ENCODE measurements at places on chromosomes 7 and 10.

- DNase-seq = no peak
Measured at GRCh38 chr7:80057488-80057887, 77.1 kb upstream of the GNAI1 start.

DNA sequence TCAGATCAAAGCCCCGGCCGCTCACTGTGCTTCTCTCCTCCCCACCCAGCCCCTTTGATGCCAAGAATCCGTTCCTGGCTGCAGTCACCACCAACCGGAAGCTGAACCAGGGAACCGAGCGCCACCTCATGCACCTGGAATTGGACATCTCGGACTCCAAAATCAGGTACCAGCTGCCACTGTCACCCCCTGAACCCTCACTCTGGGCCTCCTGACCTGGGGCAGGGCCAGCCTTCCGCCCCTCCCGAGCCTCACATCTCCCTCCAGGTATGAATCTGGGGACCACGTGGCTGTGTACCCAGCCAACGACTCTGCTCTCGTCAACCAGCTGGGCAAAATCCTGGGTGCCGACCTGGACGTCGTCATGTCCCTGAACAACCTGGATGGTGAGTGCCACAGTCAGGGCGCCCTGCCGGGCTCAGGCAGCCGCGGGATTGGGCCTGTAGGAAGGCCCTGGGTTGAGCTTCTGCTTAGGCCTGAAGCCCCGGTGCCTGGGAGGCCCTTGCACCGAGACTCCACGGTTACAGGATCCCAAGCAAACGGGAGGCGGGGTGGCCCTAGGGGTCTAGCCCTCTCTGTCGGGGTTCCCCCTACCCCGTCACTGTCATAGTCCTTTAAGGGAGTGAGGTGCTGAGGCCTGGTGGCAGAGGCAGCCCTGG, 10.8 kb downstream of the TMEM120A start:
- no peak for DNase-seq

DNA sequence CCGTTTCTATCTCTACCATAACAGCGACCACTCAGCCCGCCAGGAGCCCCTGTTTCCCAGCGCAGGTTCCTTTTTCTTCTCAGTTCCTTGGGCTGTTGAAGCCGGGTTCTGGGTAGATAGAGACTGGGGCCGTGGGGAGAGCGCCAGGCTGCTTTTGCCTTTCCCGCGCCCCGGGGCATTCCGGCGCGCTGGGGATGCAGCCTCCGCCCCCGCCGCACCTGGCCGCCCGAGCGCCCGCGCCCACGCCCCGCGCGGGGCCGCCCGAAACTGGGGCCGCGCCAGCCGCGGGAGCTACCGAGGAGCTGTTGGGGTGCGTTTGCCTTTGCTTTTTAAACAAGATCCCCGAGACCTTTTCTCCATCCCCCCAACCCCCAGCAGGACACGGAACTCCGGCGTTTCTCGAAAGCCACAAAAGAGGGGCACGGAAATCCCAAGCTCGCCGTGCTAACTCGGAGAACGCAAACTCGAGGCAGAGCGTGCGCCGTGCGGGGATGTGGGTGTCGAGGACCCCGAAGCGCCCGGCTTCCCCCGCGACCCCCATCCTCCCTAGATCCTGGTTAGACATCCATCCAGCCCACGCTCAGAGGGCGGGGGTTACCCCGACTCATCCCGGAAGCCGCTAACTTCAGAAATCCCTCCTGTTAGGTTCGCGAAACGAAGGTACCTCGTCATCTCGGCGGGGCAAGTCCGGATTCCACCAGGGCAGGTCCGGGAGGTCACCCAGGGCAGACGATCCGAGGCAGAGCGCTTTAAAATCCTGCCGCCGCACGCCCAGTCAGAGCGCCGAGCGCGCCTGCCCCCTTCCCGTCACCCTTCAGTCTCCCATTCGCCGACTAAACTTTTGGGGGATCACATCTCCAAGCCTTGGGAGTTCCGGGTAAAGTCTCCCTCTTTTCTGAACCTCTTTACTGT, 1.0 kb downstream of the GRM8 start:
- DNase-seq = no peak

- no peak for DNase-seq
Measured at GRCh38 chr10:121518333-121518732, 79.9 kb downstream of the FGFR2 start.

- no peak for DNase-seq
Measured at GRCh38 chr7:131950758-131951157, 394.3 kb upstream of the PODXL start.

DNA sequence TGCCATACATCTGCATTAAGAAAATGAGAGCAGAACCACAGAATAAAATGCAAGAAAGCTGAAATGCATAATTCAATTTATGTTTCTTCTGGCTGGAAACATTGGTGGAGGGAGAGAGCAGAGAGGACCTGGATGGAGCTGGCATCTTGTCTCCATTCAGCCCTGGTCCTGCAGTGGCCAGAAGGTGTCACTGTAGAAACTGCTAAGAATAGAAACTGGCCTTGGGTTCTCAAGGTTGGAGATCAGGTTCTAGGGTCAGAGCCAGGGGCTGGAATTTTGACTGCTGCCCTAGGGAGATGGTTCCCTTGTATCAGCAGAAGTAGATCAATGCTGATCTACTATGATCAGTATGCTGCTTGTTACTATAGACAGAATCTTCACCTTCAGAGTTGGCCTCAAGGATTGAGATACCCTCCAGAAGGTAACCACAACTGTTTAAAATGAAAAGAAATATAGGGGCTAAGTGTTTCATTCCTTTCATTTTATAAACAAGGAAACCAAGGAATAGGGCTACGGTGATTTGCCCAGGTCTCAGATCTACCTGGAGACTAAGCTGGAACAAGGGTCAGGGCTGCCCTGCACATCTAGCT, 13.1 kb downstream of the TAS2R41 start:
- DNase-seq = no peak

DNA sequence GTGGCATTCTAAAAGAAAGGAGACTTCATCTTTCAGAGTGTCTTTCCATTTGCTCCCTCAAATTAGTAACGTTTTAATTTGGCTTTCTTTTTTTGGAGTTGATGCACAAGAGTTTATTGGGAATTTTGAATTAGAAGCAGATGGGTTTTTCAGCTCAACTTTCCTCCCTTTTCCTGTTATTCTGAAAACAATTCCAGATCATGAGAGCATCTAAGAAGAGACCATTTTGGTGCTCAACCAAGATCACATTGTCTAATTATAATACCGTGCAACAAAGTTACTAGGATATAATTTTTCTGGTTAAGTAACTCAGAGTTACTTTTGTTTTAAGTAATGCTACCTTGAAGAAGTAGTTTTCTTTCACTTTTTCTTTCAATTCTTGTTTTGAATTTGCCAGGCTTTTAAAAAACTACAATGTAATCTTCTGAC, 396.6 kb upstream of the KLF6 start:
- DNase-seq = no peak

DNA sequence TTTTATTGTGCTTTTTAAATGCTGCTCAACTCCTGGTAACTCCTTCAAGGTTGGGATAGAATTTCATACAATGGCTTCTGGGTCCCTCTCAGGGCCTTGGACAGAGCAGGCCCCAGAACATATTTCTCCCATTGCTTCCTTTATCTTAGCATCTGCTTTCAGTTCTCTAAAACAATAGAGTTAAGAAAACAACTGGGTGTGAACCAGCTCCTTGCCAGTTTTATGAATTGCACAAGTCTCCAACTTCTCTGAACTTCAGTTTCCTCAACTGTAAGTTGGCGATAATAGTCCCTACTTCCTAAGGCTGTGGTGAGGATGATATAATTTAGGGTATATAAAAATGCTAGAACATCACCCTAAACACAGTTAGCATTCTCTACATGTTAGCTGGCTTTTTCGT, 77.0 kb upstream of the INHBA start:
- DNase-seq = no peak

DNA sequence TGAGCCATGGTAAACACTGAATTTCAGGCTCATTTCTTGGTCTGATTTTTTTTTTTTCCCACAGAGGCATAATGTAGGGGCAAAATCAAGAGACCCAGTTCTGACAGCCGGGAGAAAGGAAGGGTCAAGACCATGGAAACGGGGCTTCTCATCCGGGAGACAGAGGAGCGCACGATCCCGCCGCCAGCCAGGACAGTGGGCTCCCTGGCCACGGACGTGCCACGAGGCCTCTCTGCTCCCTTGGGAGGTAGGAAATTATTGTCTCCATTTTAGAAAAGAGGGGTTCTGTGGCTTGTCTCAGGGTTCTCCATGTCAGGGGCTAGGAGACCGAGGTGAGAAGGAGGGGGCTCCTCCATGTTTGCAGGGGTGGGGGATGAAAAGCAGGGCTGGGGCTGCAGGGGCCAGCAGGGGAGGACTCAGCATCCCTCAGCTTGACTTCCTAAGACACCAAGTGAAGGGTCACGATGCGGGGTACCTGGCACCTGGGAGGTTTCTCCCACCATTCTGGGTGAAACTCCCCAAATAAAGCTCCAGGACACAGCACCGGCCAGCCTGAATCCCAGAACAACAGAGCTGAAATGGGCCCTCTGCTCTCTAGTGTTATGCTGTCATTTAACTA, 37.6 kb downstream of the PPIF start:
- DNase-seq = no peak

DNA sequence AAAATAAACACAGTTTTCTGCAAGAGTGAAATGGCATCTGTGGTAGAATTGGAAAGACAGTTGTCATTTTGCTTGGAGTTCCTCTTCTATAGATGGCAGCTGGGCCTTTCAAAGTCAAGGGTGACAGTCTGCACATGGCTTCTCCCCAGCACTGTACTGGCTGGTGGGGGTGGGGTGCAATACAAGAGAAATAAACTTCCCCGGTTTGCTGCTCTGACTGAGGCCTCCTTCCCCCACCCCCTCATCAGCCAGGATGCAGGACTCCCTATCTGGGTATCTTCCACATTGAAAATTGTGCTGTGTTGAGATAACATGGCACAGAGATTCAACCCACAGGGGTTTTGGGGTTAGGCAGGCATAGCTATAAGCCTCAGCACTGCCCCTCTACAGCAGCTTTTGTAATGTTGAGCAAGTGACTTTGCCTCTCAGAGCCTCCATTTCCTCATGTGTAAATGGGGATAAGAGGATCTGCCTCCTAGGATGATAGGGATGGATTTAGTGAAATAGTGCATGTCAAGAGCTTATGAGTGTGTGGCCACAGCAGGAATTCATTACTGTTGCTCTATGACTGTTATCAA, 85.8 kb upstream of the WDR11 start:
- DNase-seq = no peak

DNA sequence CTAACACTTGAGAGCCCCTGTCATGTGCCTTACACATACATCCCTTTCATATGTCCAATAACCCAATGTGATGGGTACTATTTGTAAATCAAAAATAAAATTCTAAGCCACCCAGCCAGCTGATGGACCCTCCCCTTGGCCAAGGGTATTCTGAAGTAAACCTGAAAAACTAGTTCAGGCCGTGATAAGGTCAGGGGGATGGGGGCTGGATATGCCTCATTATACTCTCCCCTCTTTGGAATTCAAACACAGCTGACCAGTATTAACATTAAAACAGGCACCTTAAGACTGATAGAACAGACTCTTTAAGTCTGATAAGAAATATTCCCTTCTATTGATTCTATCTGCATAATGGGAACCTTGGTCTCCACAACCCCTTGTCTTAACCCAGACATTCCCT, 51.9 kb downstream of the SLC16A9 start:
- DNase-seq = no peak

- no peak for DNase-seq
Measured at GRCh38 chr10:85601526-85601925, 765.1 kb downstream of the GRID1 start.

- no peak for DNase-seq
Measured at GRCh38 chr7:111108000-111108399, 17.1 kb downstream of the LRRN3 start.

DNA sequence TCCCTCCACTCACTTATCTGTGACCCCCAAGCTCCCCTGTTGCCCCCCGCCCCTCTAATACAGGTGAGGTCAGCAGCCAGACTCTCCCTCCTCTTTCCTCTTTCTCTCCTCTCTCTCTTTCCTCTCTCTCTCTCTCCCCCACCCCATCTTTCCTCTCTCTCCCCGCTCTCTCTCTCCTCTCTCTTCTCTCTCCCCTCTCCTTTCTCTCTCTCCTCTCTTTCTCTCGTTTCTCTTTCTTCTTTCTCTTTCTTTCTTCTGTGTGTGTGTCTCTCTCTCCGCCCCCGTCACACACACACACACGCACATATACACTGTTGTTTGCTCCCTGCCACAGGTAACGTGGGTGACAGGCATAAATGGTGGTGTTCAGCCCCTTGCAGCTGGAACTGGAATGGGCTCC, 37.2 kb upstream of the PSMG3 start:
- no peak for DNase-seq

DNA sequence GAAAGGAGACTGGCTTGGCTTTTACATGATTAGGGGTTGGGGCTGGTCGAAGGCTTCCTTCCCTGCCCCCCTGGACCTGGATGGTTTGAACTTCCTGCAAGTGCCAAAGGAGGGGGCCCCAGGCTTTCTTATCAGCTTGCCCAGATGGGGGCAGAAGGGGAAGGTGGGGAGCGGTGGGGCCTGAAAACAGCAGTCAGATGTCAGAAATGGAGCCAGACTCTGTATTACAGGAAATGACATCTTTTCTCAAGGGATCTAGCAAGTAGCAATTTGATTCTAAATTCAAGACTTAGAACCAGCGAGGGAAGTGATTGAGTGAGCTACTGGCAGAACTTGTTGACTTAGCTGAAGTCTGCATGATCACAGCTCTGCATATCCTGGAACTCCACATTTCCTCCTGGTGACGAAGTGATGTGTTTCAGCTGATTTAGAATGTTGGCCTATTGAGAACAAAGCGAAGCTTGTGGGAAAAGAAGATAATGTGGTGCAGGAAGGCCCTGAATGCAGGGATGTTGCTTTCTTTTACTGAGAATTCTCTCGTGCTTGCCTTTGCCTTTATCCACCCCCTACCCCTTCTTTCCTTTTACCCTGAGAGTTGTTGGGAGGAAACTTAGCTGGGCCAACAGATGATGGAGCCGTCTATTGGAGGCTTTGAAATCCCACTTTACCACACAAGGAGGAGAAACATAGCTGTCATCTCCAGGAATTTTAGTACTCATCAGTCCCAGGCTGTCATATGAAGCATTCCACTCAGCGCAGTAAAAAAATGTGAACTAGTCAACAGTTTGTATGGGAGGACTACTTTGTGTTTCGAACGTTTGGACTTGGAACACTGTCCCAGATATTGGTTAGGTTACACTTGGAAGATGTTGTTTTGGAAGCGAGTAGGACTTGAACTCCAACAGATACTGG, 43.2 kb downstream of the CCNY start:
- DNase-seq = no peak

- no peak for DNase-seq
Measured at GRCh38 chr10:98339799-98340198, 71.8 kb upstream of the LOXL4 start.

- DNase-seq = no peak
Measured at GRCh38 chr10:102919246-102919959, 1.3 kb downstream of the CNNM2 start.

- DNase-seq = no peak
Measured at GRCh38 chr7:6691609-6692106, 15.1 kb downstream of the ZNF12 start.

DNA sequence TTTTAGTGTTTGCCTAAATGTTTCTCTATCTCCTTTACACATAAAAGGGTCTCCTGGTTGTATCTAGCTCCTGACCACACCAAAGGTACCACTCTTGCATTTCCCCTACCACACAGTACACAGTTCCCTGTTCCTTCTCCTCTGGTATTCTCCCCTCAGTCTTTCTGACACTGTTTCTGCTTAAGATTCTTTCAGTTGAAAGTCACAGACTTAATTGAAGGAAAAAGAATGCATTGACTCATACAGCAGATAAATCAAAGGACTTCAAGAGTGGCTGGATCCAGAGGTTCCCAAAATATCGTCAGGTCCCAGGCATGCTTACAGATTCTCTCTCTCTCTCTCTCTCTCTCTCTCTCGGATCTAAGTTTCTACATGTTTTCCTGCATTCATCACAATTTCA, 185.6 kb upstream of the LRGUK start:
- peak; percentile 69 for DNase-seq
